ENCODE measurements at places on chromosomes 4 and X. TPM values are rescaled to one million over a fixed set of nuclear protein-coding genes. Genes with fewer than 3 reads are reported as not detected.
A peak's percentile ranks its signal among the peaks of the same experiment; 100 is the strongest.

Gene GATB
- 21.2 TPM for total RNA-seq

Gene COL4A6
- total RNA-seq: 33.7 TPM

Gene RNF128
- total RNA-seq: 25.3 TPM

Gene SRPK3
- total RNA-seq: 0.33 TPM

DNA sequence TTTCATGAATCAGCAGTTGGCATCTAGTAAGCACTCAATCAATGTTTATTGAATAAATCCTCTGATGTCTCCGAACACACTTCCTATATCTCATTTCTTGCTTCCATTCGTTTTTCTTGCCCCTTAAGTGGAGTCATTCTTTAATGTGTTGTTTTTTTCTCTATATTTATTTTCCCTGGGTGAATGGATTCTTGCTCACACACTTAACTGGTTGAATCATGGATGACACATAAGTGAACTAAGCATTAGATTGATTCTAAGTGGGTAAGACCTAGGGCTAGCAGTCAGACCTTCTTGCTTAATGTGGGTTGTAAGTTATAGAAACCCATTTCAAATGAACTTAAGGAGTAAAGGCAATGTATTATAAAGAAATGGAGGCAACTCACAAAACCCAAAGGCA lies 111.1 kb downstream of the RTL3 start:
- peak; percentile 28 for DNase-seq

DNA sequence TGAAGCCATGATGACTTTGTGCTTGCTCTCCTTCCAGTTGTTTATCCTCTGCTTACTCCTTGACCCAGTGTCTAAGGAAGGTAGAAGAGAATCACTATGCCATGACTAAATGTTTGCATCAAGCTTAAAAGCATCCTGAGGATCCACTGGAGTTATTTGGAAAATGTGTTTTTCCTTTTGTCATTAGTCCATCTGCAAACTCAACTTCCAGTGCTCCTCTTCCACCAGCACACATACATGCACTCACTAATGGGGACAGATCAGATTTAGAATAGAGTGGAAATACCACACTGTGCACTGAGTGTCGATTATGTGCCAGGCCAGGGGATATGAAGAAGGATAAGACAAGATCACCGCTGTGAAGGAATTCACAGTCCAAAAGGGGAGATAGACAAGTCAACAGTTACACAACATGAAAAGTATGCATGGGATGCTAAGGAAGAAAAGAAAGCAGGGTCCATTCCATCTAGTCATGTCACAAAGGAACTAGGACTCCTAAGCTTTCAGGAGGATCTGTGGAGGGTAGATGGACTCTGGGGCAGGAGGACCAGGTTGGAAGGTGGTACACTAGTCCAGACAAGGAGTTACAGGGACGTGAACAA lies 1.9 kb downstream of the OCIAD2 start:
- DNase-seq: no peak

DNA sequence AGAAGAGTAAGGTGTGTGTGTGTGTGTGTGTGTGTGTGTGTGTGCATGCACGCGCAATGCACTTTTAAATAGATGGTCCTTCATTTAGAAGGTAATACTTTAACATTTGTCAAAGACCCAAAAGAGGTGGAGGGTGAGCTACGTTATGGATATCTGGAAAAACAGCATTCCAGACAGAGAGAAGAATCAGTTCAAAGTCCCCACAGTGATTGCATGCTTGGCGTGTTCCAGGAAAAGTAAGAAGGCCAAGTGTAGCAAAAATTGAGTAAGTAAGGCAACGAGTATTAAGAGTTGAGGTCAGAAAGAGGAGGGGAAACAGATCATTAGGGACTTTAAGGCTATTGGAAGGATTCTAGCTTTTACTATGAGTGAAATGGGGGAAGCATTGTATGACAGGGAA lies 21.9 kb upstream of the GABRE start:
- no peak for DNase-seq

Gene FGD1
- total RNA-seq: 16.2 TPM

Gene PLP1
- not detected for total RNA-seq

- DNase-seq: peak; percentile 86
Observed at GRCh38 chr4:1192091-1192492, 19.7 kb upstream of the SPON2 start.

- DNase-seq: no peak
Observed at GRCh38 chr4:30840571-30840970, 120.4 kb downstream of the PCDH7 start.

- DNase-seq: peak; percentile 72
Observed at GRCh38 chr4:123564758-123565346, 168.3 kb downstream of the SPRY1 start.

- no peak for DNase-seq
Observed at GRCh38 chr4:2253160-2254084, 8.5 kb downstream of the MXD4 start.

DNA sequence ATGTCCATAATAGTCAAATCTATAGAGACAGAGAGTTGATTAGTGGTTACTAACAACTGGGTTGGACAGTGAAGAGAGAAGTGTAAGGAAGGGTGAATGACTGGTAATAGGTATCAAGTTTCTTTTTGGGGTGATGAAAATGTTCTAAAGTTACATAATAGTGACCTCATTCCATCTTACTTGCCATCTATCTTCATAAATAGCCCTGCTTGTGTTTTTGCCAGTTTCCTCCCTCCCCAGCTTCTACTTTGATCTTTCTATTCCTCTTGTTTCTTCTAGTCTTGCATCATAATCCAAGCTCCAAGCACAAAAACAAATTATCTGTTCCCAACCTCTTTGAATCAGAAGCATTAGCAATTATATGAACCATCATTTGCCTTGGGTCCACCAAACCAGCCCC lies 40.2 kb upstream of the TET2 start:
- no peak for DNase-seq

Gene STPG2
- total RNA-seq: 0.17 TPM

Gene CXCL5
- total RNA-seq: 0.33 TPM

DNA sequence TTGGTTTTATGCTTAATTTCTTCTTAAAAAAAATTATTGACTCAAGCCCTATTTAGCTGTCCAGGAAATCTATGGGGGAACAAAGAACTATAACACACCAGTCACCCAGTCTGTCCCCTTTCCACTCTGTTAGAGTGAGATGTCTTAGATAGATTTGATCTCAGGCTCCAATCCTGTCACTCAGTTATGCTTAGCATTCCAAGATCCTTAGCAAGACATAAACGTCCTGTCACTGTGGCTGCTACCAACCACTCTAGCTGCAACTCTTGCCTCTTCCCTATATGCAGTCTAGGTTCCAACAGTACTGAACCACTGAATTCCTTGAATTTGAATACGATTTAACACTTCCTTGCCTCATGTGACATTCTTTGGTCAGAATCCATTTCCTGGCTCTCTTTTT lies 241.9 kb upstream of the NWD2 start:
- no peak for DNase-seq

DNA sequence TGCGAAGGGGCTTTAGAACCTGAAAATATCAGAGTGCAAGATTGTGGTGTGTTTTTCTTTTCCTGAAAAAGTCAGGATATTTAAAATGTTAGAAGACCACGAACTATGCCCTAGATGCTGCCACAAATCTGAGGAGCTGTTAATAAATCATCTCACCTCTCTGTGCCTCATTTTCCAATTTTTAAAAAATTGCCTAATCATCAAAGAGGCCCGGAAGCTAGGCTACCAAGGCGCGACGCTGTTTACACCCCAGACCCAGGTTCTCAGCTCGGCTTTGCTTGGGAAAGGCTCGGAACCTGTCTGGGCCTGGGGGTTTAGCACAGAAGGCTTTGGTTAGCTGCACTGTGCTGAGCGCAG lies 409.6 kb downstream of the BCOR start:
- DNase-seq: no peak

DNA sequence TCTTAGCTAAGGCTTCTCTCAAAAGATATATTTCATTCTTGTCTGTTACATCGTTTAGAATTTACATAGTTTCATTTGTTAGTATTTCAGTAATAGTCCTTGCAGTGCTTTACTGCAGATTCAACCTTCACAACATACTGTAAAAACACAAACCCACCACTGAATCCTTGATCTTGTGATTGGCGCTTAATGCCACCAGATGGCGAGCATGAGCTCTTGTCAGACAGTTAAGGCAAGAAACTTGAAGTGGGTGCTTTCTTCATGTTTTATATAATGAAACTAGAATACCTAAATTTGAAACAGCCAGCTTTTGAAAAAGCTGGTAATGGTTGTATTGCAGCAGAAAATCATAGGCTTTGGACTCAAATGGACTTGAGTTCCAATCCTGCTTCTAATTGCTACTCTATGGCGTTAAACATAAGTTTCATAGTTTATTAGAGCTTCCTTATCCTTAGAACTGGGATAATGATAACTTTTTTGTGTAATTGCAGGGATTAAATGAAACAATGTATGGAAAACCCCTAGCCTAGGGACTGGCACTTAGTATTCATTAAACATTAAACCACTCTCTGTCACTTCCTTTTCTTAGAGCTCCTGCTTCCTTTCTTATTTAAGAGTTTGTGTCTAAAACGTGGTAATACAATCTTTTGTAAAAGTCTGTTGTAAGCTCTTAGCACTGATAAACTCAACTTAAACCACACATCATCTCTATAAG lies 95.1 kb downstream of the USP9X start:
- peak; percentile 42 for DNase-seq

GRCh38 chrX:153474718-153475117 lies 4.3 kb upstream of the HAUS7 start:
- DNase-seq: no peak

DNA sequence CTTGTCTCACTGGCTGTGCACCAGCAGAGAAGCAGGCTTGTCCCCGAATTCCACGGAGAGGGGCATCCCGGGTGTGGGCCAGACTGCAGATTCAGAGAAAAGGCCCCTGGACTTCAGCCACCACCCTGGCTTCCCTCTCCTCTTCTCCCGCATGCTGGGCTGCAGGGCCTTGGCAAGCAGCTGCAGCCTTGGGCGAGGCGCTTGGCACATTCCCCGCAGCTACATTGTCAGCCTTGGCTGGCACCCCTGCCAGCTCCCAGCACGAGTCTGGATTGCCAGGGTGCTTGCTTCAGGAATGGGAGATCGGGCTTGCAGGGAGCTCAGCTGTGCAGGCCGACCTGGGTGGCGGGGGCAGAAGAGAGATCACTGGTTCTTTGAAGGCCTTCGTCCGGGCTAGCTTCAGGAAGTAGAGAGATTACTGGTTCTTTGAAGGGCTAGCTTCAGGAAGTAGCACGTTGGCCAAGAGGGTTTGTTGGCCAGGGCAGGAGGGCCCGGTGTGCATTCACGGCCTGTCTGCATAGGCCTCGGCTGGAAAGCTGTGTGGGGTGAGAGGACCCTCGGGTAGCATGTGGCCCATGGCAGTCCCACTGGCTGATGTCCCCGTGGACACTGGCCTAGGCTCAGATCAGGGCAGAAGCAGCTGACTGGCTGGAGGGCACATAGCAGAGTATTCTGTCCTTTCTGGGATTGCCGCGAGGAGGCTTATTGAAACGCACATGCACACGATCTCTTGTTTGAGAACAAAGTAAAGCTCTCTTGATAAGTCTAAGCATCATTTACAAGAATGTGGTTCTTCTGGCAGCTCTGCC lies 2.7 kb downstream of the ABCD1 start:
- DNase-seq: no peak

GRCh38 chr4:105075045-105075444 lies 71.6 kb upstream of the TET2 start:
- no peak for DNase-seq

- no peak for DNase-seq
Observed at GRCh38 chrX:69321006-69321655, 155.9 kb upstream of the PJA1 start.

DNA sequence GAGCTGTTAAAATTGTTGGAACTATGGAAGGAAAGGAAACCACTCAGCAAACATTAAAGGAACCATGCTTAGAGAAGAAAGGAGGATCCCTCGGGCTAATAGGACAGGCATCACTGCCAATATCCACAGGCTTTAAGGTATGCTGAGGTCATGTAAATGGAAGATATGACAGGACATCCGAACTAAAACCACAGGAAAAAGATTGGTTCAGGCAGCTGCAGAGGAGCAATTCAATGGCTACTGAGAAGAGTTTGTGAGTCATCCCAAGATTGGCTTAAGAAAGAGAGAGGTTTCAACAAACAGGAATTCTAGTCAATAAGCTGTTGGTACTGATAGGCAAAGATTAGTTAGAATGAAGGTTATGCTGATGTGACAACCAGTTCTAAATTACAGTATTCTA lies 106.4 kb upstream of the FAM241A start:
- peak; percentile 58 for DNase-seq

DNA sequence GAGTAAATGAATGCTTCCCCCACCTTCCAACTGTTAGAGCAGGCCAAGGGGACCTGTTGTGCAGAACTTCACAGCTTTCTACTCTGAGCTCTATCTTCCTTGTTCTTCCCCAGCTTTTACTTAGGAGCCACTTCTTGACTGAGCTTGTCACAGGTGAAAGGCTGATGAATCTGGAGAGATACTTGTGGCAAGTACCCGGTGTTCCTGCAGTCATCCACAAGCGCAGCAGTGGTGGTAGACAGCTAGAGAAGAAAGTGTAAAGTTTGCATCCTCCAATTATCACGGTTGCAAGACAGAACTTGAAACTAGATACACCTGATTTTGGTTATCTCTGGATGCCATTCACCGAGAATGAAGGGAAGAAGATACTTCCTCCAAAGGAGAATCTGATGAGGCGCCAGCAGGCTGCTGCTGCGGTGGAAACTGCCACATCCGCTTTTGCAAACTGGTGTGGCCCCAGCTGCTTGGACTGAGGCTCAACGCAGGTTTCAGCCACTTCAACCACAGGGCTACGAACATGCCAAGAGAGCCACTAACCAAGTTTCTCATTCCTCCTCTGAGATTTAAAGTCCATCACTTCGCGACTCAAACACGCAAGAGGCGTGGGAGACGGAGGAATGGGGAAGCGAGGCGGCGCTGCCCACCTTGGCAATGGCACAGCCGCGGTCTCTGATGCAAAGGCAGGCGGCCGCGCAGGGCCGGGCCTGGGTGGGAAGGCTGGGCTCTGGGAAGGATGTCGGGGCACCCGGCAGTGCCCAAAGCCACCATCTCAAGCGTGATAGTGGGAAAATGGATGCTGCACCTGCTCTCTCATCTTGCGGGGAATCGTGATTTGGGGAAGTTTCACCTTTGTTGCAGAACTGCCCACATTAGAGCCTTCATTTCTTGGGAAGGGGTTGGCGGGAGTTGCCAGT lies 1.3 kb upstream of the FHIP1A start:
- peak; percentile 66 for DNase-seq

Gene RHOXF2B
- total RNA-seq: not detected

DNA sequence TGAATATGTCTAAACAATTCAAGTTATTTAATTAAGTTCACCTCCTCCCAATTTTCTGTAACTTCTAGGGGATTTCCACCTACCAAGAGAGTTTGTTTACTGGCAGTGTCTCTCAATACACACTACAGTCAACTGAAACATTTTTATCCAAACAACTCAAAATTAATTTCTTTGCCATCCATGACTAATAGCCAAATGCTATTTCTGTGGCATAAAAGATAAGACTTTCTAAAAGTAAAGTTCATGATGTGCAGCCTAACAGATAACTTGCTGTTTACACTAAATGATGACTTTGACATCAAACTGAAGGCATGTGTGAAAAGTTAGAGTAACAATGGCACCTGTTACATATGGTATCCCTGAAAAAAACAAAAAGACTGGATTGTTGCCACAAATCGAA lies 7.3 kb downstream of the TAB3 start:
- no peak for DNase-seq

GRCh38 chrX:133590703-133591505 lies 175.6 kb upstream of the GPC4 start:
- peak; percentile 23 for DNase-seq

Data from mammary epithelial cell (primary cell).